ENCODE measurements at places on chromosomes 12 and 14. TPM values are rescaled to one million over a fixed set of nuclear protein-coding genes. Genes with fewer than 3 reads are reported as not detected.

The CFAP54 gene
- 0.75 TPM for total RNA-seq

The LPAR5 gene
- 2.5 TPM for total RNA-seq

The MAP1LC3B2 gene
- not detected for total RNA-seq

The HOXC5 gene
- not detected for total RNA-seq

The CEP128 gene
- 6.1 TPM for total RNA-seq

The FITM1 gene
- 1.1 TPM for total RNA-seq

The FOXN4 gene
- not detected for total RNA-seq

The KCNH3 gene
- total RNA-seq = 0.90 TPM

The PTGDR gene
- 1.6 TPM for total RNA-seq

DNA sequence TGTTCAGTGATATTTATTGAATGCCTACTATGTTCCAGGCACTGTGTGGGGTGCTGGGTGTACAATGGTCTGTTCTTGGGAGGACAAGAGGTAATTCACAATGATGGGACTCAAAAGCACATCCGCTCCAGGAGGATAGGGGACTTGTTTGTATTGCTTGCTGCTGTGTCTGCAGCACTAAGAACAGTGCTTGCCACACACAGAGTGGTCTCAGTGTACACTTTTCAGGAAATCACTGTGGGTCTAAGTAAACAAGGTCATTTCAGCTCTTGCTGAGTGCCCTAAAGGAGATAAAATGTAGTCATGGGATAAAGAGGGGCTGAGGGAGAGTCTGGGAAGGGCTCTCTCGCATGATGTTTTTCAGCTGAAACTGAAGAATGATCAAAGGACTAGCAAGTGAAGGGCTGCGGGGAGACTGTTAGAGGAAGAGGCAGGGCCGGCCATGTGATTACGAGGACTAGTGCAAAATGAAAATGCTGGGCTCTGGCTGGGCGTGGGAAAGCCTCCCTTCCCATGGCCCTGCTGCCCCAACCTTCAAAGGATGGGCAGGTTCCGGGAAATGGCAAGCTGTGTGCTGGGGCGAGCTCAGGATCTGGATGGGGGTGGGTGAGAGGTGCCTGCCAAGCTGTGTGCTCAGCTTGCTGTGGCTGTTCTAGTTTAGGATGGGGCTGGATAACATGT is 39.1 kb downstream of the ADCK1 start:
- H3K27me3 ChIP-seq = no peaks in the 10 kb centered on the region
- H3K27ac ChIP-seq = no peak overlapping the region
- H3K4me3 ChIP-seq = no peak overlapping the region
- DNase-seq = no peak
- no peaks in the 10 kb centered on the region for H3K36me3 ChIP-seq
- H3K4me1 ChIP-seq = no peaks in the 10 kb centered on the region

DNA sequence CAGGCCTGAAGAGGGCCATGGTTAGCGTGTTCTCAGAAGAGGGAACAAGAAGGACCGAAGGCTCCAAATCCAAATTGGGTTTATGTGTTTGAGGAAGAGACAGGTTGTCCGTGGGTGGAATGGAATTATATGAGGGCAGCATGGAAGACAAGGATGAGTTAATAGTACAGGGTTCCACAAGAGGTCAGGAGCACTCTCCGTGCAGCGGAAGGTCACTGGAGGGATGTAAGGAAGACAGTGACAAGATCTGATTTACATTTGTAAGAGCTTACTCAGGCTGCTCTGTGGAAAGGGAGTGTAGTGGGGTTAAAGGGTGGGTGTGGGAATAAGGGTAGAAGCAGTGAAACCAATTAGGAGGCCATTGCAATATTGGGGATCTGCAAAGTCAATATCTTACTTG is 97.0 kb downstream of the TPH2 start:
- no peaks in the 10 kb centered on the region for H3K4me1 ChIP-seq
- H3K4me3 ChIP-seq = no peak overlapping the region

- H3K27ac ChIP-seq = no peak overlapping the region
- DNase-seq = no peak
- H3K36me3 ChIP-seq = no peaks in the 10 kb centered on the region
- no peaks in the 10 kb centered on the region for H3K27me3 ChIP-seq
Measured at GRCh38 chr12:87280893-87281292, 748.3 kb downstream of the C12orf50 start.

- no peak for DNase-seq
- no peak overlapping the region for H3K4me3 ChIP-seq
- H3K27ac ChIP-seq = no peak overlapping the region
- no peaks in the 10 kb centered on the region for H3K4me1 ChIP-seq
- H3K27me3 ChIP-seq = no peaks in the 10 kb centered on the region
Measured at GRCh38 chr14:32710731-32711680, 227.7 kb upstream of the NPAS3 start.

GRCh38 chr12:3622021-3622821 is 130.7 kb downstream of the CRACR2A start:
- DNase-seq = no peak
- no peak overlapping the region for H3K27ac ChIP-seq

- no peak overlapping the region for H3K4me3 ChIP-seq
- no peak for DNase-seq
- H3K36me3 ChIP-seq = no peaks in the 10 kb centered on the region
- no peaks in the 10 kb centered on the region for H3K27me3 ChIP-seq
Measured at GRCh38 chr12:126706300-126706699, 1560.7 kb upstream of the TMEM132C start.

DNA sequence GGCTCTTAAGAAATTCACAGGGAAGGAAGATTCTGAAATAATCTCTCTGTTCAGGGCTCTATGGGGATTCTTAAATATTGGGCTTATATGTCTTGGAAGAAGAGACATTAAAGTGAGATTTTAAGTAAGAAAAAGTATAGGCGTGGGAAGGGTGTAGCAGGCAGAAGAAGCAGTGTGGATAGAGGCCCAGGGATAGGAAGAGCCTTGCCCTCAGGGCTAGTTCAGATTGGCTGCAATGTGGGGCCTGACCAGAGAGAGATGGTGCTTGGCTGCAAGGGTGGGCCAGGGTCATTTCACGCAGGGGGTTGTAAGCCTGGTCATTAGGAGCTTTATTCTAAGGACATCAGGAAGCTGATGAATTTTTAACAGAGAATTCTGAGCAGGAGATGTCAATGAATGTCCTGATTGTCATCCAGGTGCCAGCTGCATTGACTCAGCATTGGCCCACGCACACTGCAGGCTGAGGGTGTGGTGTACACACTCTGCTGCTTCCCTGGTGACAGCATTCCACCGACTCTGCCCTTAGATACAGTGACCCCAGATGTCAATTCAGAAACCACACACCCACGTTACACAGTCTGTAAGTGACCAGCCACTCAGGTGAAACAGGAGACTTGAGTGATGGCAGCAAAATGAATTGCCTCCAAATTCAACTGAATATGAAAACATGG is 582.5 kb downstream of the NRXN3 start:
- H3K4me1 ChIP-seq = no peaks in the 10 kb centered on the region
- H3K27ac ChIP-seq = no peak overlapping the region
- H3K36me3 ChIP-seq = no peaks in the 10 kb centered on the region
- H3K27me3 ChIP-seq = no peaks in the 10 kb centered on the region
- H3K4me3 ChIP-seq = no peak overlapping the region

DNA sequence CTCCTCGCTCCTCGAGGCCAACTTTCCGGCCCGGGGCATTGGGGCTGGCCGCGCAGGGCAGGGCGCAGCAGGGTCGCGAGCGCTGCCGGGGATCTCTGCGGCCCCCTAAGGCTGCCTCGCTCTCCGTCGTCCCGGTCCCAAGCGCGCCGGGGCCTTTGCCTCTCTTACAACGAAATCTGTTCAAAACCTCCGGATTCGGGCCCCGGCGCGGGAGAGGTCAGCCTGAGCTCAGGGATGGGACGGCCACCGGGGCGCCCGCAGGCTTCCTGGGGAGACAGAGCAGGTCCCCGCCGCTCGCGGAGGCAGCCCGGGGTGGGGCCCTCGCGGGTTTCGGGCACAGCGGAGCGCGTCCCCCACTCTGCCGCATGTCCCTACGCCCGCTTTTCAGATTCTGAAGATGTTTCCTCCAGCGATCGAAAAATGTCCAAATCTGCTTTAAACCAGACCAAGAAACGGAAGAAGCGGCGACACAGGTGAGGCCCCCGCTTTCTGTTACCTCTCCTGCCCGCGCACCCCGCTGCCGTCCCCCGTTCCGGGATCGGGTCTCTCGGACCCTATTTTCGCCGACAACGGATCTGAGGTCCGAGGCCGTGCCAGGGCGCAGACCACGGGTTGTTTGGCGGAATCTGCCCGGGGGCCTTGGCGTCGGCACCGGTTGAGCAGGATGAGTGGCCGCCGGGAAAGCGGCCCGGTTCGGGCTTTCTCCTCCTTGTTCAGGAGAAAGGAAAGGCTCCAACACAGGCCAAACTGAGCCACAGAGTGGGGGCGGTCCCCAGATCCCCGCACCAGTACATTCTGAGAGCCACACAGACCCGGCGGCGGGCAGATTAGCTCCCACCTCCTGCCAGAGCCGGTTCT is 1.8 kb downstream of the VSX2 start:
- H3K36me3 ChIP-seq = no peaks in the 10 kb centered on the region
- no peak for DNase-seq
- H3K4me3 ChIP-seq = peak overlapping the region; percentile 29

GRCh38 chr12:52452101-52452500 is at the start of gene KRT6B:
Gene KRT6B (minus strand): TSS chr12:52452146. CDS start chr12:52452078, 68 bp downstream.
- no peaks in the 10 kb centered on the region for H3K4me1 ChIP-seq
- DNase-seq = no peak
- no peaks in the 10 kb centered on the region for H3K36me3 ChIP-seq
- H3K27me3 ChIP-seq = no peaks in the 10 kb centered on the region

DNA sequence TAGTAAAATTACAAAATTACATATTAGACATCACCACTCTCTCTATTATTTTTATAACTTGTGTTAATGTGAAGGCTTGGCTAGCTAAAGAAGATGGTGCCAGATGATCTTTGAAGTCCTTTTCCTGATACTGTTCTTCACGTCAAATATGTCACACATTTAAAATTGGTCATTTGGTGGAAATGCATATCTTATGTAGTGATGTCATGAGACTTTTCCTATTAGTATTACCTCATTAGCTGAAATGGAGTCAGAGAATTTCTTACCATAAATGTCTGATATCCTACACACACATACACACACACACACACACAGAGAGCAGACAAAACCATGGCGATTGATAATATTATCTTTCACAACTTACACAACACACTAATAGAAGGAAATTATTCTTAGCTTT is 124.8 kb upstream of the PTPRB start:
- H3K27me3 ChIP-seq = no peaks in the 10 kb centered on the region
- H3K4me1 ChIP-seq = no peaks in the 10 kb centered on the region
- DNase-seq = no peak
- H3K36me3 ChIP-seq = no peaks in the 10 kb centered on the region
- no peak overlapping the region for H3K27ac ChIP-seq

GRCh38 chr14:58216544-58216943 is 16.6 kb downstream of the ACTR10 start:
- no peak for DNase-seq
- H3K4me3 ChIP-seq = no peak overlapping the region
- H3K4me1 ChIP-seq = no peaks in the 10 kb centered on the region
- H3K27me3 ChIP-seq = no peaks in the 10 kb centered on the region

- no peak overlapping the region for H3K27ac ChIP-seq
- no peak overlapping the region for H3K4me3 ChIP-seq
- no peaks in the 10 kb centered on the region for H3K4me1 ChIP-seq
- H3K27me3 ChIP-seq = no peaks in the 10 kb centered on the region
Measured at GRCh38 chr12:44158746-44159145, 322.9 kb downstream of the TMEM117 start.

DNA sequence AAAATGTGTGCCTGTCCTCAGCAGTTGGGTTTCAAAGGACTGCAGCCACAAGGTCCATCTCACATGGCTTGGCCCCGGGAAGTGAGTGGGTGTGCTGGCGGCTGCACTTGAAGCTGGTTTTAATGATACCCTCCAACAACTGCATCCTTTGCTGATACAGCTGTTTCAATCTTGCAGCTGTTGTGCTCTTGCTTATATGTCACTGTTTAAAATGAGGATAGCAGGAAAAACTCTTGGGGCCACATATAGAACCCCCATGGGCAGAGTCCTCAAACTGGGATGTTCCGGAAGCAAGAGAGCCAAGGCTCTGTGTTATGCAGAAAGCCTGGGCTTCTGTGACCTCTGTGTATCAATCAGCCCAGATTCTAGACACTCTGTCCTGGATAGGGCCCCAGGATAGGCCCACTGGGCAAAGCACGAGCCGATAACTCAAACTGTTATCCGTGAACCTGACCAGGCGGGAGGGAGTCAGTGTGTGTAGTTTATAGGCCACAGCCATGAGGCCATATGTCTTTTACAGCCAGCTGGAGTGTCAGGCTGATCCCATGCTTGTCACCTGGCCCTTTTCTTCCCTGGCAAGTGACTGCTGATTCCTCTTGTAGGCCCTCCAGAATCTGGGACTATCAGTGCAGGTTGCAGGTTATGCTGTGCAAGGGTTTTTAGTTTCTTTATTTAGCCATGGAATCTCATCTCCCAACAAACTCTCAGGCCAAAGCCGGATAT is 74.3 kb downstream of the SSPN start:
- H3K36me3 ChIP-seq = no peaks in the 10 kb centered on the region
- H3K27ac ChIP-seq = no peak overlapping the region
- H3K4me1 ChIP-seq = peaks cover 21% of the 10 kb centered on the region
- H3K4me3 ChIP-seq = no peak overlapping the region

DNA sequence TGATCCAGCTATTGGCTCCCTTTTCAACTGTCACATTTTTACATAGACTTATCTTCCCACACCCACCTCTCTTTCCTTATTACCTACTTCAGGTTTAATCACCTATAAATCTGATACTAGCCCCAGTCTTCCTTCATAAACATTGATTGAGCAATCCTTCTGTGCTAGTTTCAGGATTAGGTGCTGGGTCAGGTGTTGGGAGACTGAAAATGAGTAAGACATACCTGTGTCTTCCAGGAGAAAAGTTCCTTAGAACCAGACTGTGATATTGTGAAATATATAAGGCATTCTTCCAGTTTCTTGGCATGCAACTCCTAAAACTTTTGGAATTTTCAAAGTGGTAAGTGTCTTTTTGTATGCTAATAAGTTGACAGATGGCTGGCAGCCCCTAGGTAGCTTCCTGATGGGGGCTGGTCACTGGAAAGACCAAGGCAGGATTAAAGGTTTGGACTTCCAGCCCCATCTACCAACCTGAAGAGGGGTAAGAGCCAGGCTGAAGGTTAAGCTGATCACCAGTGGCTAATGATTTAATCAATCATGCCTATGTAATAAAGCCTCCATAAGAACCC is 4.6 kb downstream of the ANO6 start:
- no peaks in the 10 kb centered on the region for H3K27me3 ChIP-seq
- H3K27ac ChIP-seq = no peak overlapping the region
- no peak overlapping the region for H3K4me3 ChIP-seq
- H3K36me3 ChIP-seq = no peaks in the 10 kb centered on the region
- no peak for DNase-seq
- H3K4me1 ChIP-seq = peaks cover 46% of the 10 kb centered on the region

GRCh38 chr12:50112456-50113218 is 601 bp downstream of the COX14 start:
- H3K4me3 ChIP-seq = peak overlapping the region; percentile 76
- peak overlapping the region; percentile 96 for H3K27ac ChIP-seq
- H3K4me1 ChIP-seq = peaks cover 46% of the 10 kb centered on the region
- peaks cover 27% of the 10 kb centered on the region for H3K36me3 ChIP-seq
- no peaks in the 10 kb centered on the region for H3K27me3 ChIP-seq

Measured in upper lobe of right lung (tissue), 1 donor.